ENCODE measurements at places on chromosomes 2 and 18. TPM values are rescaled to one million over a fixed set of nuclear protein-coding genes. Genes with fewer than 3 reads are reported as not detected.

SPATA3 gene
- polyA plus RNA-seq = not detected

DPYSL5 gene
- 19.1 TPM for polyA plus RNA-seq

CRYGD gene
- not detected for polyA plus RNA-seq

ERICH2 gene
- polyA plus RNA-seq = 0.24 TPM

FBLN7 gene
- polyA plus RNA-seq = 9.2 TPM

AQP12A gene
- 0.76 TPM for polyA plus RNA-seq

GALNT14 gene
- polyA plus RNA-seq = 2.4 TPM

CCDC141 gene
- 79.4 TPM for polyA plus RNA-seq

CYP26B1 gene
- polyA plus RNA-seq = 15.8 TPM

IL36RN gene
- polyA plus RNA-seq = not detected

SULT1C3 gene
- polyA plus RNA-seq = not detected

DYNC2LI1 gene
- polyA plus RNA-seq = 19.5 TPM

TMEM163 gene
- 0.86 TPM for polyA plus RNA-seq

DNA sequence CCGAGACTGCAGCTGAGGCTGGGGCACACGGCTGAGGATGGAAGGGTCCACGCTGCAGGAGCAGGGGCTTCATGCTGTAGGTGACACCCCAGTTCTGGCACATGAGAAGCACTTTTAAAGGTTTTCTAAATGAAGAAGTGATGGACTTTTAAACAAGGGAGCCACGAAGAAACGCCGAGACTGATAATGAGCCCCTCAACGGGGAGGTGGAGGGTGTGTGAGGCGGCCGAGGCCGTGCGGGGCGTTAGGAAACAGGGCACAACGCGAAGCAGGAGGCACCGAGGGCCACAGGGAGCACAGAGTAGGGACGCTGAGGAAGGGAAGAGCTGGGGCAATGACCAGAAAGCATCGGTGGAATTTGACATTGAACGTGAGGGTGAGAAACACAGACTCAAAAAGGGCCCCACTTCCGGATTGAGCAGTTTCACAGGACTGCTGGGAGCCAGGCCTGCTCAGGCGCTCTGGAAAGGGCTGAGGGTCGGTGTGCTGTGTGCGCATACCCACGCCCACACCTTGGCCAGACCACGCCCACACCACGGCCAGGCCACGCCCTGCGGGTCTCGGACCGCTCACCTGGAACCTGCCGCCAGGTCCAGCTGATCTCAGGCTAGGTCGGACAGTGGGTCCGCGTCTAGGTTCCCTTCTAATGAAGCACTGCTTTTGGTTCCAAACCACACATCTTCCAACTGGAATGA, 115.7 kb downstream of the GYPC start:
- no peak for DNase-seq

DNA sequence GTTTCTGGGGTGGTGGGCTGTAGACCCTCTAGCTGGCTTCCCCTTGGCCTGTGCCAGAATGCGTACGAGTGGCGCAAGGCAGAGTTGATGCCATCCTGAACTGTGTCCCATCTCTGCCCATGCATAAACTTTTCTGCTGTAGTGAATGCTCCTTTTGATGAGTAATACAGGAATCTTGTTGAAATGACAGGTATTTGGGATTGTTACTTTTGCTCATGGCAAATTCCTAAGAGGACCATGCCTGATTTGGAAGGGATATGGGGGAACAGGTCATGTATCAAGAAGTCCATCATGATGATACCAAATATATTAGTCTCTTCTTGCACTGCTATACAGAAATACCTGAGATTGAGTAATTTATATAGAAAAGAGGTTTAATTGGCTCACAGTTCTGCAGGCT, 648.0 kb downstream of the SLC4A3 start:
- DNase-seq = no peak

GRCh38 chr2:164015328-164016123, 279.7 kb upstream of the FIGN start:
- DNase-seq = no peak

- DNase-seq = no peak
Measured at GRCh38 chr2:66982766-66983165, 414.4 kb upstream of the ETAA1 start.

DNA sequence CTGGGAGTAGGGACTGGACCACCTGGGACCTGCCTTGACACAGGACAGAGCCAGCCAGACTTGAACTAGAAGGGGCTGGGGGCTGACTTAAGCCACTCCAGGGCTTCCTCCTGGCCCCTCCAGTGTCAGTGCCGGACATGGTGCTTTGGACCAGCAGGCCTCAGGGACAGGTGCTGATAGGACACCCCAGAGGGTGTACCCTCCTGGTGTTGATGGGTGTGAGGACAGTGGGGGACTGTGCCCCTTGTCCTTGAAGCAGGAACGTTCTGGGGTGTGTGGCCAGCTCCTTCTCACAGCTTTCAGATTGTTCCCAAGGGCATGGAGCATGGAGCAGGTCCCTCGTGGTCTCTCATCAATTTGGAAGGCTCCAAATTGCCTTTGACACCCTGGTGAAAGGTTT, 6.8 kb downstream of the MAL start:
- DNase-seq = no peak

- no peak for DNase-seq
Measured at GRCh38 chr2:150644298-150645067, 157.0 kb upstream of the RND3 start.

DNA sequence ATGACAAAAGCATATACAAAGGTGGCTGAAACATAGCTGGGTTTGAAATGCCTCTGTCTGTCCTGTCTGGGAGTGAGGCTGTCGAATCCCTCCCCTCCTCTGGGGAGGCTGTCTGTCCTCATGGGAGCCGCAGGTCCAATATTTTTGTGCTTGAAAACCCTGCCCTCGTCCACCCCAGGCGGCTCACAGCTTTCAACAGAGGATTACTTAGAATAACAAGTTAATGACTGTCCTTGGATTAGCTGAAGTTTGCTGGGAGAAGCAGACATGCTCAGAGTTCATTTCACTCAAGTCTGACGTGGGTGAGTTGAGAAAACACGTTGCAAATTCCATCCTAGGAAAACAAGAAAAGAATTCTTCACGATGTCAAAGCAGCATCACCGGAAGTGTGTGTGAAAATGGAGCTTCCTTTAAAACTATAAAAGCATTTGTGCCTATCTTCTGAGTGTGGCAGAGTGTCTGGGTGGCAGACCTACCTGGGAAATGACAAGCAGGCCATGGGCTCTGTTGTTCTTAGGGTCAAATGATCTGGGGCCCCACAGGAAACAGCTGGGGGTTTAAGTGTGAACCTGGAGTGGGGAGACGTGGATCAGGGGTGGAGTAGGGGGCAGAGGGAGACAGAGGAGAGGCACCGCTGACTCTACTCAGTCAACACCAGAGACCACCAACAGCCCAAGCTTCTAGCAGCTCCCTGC, 77.1 kb downstream of the DDX1 start:
- DNase-seq = no peak

- DNase-seq = no peak
Measured at GRCh38 chr2:166117491-166117890, 10.3 kb downstream of the SCN1A start.

DNA sequence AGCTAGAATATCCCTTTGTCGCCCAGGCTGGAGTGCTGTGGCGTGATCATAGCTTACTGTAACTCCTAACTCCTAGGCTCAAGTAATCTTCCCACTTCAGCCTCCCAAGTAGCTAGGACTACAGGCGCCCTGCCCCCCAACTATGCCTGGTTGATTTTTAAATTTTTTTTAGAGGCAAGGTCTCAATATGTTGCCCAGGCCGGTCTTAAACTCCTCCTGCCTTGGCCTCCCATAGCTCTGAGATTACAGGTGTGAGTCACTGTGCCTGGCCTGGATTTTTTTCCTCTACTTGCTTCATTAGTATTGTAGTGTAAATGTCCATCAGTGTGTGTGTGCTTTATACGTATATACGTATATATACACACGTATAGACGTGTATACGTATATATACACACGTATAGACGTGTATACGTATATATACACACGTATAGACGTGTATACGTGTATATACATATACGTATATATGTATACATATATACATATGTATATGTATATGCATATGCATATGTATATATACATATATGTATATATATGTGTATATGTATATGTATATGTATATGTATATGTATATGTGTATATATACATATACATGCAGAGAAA, 124.4 kb downstream of the DIS3L2 start:
- DNase-seq = no peak

- DNase-seq = no peak
Measured at GRCh38 chr18:47512726-47513435, 261.4 kb upstream of the SKOR2 start.

DNA sequence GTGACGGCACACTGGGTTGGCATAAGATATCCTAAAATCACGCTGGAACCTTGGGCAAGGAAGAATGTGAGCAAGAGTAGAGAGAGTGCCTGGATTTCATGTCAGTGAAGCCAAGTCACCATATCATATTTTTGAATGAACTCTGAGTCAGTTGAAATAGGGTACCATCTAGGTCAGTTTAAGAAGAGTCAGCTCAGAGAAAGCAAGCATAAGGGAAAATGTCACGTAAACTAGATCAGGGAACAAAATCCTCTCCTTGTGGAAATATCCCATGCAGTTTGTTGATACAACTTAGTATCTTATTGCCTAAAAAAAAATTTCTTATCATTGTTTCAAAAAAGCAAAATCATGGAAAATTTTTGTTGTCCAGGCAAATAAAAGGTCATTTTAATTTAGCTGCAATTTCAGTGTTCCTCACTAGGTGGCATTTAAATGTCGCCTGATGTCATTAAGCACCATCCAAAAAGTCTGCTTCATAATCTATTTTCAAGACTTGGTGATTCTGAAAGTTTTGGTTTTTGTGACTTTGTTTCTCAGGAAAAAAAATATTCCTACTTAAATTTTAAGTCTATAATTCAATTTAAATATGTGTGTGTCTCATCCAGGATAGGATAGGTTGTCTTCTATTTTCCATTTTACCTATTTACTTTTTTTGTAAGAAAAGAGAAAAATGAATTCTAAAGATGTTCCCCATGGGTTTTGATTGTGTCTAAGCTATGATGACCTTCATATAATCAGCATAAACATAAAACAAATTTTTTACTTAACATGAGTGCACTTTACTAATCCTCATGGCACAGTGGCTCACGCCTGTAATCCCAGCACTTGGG, 19.6 kb downstream of the RSAD2 start:
- DNase-seq = peak; percentile 50

DNA sequence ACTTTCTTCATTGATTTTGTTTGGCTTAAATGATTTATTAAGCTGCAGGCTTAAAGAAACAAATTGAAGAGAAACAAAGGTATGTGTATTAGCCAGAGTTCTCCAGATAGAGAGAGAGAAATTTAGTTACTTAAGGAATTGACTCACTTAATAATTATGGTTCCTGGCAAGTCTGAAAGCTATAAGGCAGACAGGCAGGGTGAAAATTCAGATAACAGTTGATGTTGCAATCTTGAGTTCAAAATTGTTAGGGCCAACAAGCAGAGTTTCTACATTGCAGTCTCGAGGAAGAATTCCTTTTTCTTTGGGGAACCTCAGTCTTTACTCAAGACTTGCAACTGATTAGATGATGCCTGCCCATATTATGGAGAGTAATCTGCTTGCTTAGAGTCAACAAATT, 593.5 kb downstream of the ADCYAP1 start:
- DNase-seq = no peak

DNA sequence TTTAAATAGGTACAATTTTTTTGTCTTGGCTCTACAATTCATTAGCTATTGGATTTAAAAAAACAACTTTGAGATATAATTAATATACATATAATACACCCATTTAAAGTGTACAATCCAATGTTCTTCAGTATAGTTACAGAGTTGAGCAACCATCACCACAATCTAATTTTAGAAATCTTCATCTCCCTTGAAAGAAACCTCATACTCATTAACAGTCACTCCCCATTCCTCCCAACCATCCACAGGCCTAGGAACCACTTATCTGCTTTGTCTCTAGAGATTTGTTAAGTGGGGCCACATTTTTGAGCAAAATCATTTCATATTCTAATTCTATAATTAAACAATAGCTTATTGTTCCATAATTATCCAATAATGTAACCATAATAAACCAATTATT, 32.6 kb downstream of the MRPL33 start:
- no peak for DNase-seq

DNA sequence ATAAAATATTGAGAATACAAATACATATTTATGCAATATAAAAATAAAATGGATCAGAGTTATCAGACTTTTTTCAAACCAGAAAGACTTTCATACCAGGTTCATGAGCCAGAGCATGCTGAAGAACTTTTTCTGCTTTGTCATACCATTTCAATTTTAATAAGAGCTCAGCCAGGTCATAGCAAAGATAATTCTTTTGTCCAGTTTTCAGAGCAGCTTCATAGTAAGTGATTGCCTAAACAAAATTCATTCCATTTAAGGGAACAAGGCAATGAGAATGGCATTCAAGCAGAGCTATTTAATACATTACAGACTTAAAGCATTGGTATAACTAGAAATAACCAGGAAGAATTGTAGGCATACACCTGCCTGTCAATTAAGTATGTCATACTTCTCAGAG, 42.3 kb downstream of the TTC21B start:
- no peak for DNase-seq

- DNase-seq = no peak
Measured at GRCh38 chr2:28648147-28648546, 103.5 kb upstream of the PPP1CB start.

DNA sequence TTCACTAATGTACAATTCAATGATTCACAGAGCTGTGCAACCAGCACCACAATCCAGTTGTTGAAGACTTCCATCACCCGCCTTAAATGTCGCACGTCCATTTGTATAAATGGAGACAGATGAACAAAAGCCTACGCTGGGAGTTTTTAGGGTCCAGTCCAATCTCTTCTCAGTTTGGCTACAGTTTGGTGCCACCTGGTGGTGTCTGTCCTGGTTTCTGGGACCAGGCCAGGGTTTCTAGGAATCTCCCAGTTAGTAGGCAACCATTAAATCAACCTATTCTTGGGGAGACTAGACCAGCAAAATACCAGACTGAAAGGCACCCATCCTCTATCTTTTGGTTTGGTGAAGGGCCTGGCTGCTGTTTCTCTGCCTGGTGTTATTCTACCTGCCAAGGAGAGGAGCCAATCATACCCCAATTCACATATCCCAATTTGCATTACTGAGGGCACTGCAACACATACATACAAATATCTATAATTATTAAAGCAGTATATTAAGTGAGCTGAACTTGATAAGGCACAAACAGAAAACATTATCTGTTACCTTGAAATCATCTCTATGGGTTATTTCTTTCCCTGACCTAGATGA, 3.2 kb upstream of the DDX1 start:
- DNase-seq = no peak

GRCh38 chr18:36419188-36419899, 121.8 kb downstream of the FHOD3 start:
- no peak for DNase-seq

DNA sequence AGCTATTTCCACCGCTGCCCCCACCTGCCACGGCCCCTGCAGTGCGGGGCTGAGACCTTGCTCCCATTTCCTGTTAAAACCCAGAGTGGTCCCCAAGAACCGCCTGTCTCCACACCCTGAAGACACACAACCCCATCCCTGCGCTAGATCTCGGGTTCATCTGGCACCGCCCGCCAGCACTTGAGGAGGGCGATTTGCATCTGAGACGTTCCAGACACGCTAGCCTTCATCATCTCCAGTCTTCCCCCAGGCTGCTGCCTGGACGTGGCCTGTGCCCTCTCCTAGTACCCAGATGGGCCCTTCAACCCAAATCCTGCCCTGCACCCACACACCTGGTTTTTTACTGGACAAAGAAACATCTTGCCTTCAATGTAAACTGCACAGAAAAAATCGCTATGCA, 49.8 kb downstream of the SLC66A2 start:
- DNase-seq = no peak

- DNase-seq = no peak
Measured at GRCh38 chr2:69975136-69975852, 13.9 kb upstream of the ASPRV1 start.

- no peak for DNase-seq
Measured at GRCh38 chr2:28025123-28025522, 134.6 kb downstream of the BABAM2 start.

GRCh38 chr2:80573950-80574349, 269.4 kb upstream of the LRRTM1 start:
- DNase-seq = no peak
